ENCODE measurements at places on chromosomes 6 and 20. TPM values are rescaled to one million over a fixed set of nuclear protein-coding genes. Genes with fewer than 3 reads are reported as not detected.

EGFL8 gene
- total RNA-seq: 9.5 TPM

HLA-DRB1 gene
- total RNA-seq: 27.2 TPM

GRCh38 chr6:96236471-96236870 lies 220.7 kb downstream of the FUT9 start:
- H3K27ac ChIP-seq: no peak overlapping the region
- H3K4me1 ChIP-seq: no peaks in the 10 kb centered on the region
- H3K27me3 ChIP-seq: no peaks in the 10 kb centered on the region
- H3K4me3 ChIP-seq: no peak overlapping the region
- H3K36me3 ChIP-seq: no peaks in the 10 kb centered on the region

GRCh38 chr6:46898006-46898405 lies 23.7 kb downstream of the ADGRF5 start:
- H3K27ac ChIP-seq: no peak overlapping the region
- H3K4me3 ChIP-seq: no peak overlapping the region
- H3K4me1 ChIP-seq: no peaks in the 10 kb centered on the region
- H3K36me3 ChIP-seq: no peaks in the 10 kb centered on the region

DNA sequence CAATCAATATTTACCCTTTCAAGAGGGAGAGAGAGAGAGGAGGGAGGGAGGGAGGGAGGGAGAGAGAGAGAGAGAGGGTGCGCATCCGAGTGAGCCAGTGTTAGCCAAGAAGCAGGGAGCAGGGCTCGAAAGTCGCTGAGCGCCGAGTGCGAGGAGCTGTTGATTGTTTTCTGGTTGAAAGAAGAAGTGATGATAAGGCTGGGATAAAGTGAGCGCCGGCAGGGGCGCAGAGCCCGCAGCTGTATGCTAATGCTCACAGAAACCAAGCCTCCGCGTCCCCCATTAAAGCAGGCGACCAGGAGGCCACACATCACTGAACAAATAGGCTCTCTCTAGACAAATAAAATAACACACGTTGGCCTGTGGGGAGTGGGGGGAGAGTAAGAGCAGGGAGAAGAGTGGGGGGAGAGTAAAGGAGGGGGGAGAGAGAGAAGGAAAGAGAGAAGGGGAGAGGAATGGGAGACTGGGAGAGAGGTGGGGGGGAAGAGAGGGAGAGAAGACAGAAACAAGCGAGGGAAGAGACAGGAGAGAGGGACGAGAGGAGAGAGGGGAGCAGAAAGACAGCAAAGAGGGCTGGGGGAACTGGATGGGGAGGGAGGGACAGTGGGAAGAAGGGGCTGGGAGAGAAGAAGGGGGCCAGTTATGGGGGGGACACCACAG lies 5.0 kb upstream of the INSM1 start:
- H3K27me3 ChIP-seq: peaks cover 57% of the 10 kb centered on the region
- H3K4me3 ChIP-seq: peak overlapping the region; percentile 5
- peaks cover 29% of the 10 kb centered on the region for H3K4me1 ChIP-seq

DNA sequence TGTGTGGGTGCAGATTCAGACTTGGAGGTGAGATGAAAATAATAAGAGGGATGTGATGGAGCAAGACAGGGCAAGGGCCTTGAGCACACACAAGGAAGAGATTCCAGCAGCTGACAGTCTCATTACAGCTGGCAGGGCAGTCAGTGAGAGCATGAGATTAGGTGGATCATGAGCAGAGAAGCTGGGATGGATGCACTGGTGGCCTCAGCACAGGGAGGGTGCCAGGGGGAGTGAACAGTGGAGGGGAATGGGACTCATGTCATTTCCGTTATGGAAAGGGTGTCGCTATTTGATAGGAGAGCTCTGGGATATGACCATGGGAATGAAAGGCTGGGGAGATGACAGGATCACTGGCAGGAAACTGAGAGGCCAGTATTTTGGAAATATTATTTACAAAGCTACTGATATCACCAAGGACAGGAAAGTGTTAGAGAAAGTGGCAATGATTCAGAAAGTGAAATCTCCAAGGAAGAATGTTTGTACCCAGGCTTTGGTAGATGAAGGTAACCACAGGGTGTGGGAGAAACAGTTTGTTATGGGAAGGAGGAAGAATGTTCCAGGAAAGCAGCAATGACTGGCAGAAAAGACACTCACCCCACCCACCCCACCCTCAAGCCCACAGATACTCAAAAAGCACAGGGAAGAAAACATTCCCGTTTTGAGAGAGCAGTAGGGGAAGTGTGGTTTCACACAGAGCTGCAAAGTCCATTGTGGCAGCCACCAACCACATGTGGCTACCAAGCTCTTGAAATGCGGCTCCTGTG lies 214.7 kb upstream of the PROKR2 start:
- DNase-seq: no peak
- H3K4me3 ChIP-seq: no peak overlapping the region
- no peaks in the 10 kb centered on the region for H3K36me3 ChIP-seq
- H3K4me1 ChIP-seq: peaks cover 23% of the 10 kb centered on the region

ADGRG6 gene
- 0.07 TPM for total RNA-seq
